Activated CD4-positive, alpha-beta T cell treated with anti-CD3 and anti-CD28 coated beads, Interleukin-2, amount 10 ng/mL, durations not matched to agents 24 days and 14 days (primary cell): ENCODE measurements at places on chromosomes 6 and 20. TPM values are rescaled to one million over a fixed set of nuclear protein-coding genes. Genes with fewer than 3 reads are reported as not detected.

POLR1C gene
- total RNA-seq: 91.7 TPM in 2 replicates

- H3K4me3 ChIP-seq: no peak overlapping the region
- no peaks in the 10 kb centered on the region for H3K36me3 ChIP-seq
- H3K27me3 ChIP-seq: peaks cover 11% of the 10 kb centered on the region
Measured at GRCh38 chr6:43981363-43981990, 145.8 kb downstream of the MRPL14 start.

GRCh38 chr6:43077981-43078511 lies 1.9 kb downstream of the PTK7 start:
- peaks cover 3% of the 10 kb centered on the region for H3K36me3 ChIP-seq
- peaks cover 5% of the 10 kb centered on the region for H3K4me1 ChIP-seq
- H3K27me3 ChIP-seq: peaks cover 36% of the 10 kb centered on the region
- H3K27ac ChIP-seq: no peak overlapping the region
- no peak for DNase-seq

DNA sequence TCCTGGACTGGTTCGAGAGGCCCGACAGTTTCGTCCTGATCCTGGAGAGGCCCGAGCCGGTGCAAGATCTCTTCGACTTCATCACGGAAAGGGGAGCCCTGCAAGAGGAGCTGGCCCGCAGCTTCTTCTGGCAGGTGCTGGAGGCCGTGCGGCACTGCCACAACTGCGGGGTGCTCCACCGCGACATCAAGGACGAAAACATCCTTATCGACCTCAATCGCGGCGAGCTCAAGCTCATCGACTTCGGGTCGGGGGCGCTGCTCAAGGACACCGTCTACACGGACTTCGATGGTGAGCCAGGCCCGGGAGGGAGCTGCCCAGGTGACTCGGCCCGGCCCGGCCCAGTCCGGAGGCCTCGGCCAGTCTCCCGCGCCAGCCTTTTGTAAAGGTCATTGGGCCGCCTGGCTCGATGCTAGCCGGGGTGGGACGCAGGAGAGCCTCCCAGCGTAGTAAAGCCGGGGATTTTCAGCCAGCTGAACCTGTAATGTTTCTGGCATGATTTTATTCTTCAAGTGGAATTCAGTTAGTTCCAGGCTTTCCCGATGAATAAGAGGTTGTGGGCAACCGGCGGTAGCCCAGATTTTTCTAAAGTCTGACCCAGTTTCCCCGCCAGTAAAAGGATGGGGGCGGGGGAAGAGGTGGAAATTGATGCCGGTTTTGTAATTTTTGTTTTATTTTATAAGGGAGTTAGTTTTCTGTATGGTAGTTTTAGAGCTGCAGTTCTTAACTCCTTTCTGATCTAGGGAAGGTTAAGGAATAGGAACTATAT lies 1.4 kb downstream of the PIM1 start:
- H3K27me3 ChIP-seq: no peaks in the 10 kb centered on the region
- peak overlapping the region; percentile 94 for H3K27ac ChIP-seq
- DNase-seq: peak; percentile 82

- H3K4me1 ChIP-seq: peaks cover 28% of the 10 kb centered on the region
- H3K27ac ChIP-seq: no peak overlapping the region
- H3K4me3 ChIP-seq: no peak overlapping the region
Measured at GRCh38 chr6:109241199-109241598, 141.1 kb downstream of the CD164 start.

DNA sequence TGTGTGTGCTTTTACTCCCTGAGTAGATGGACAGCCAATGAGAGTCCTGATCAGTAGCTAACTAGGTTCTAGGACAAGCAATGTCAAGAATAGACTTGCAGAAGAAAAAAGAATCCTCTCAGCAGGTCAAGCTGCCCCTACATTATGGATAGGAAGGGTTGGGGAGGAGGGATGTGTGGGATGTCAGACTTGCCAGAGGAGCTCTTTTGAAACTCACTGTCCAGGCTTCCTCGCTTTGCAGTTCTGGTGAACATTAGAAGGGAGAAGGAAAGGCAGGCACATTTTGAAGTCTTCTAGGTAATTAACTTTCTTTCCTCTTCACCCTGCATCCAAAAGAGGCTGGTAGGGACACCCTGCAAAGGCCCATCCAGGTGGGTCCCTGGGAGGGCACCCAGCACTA lies 48.7 kb downstream of the SYNE1 start:
- H3K27ac ChIP-seq: no peak overlapping the region
- H3K36me3 ChIP-seq: no peaks in the 10 kb centered on the region

GRCh38 chr6:73263570-73263909 lies 544 bp upstream of the KHDC1 start:
- no peak for DNase-seq
- no peaks in the 10 kb centered on the region for H3K27me3 ChIP-seq
- H3K4me1 ChIP-seq: peaks cover 29% of the 10 kb centered on the region
- H3K27ac ChIP-seq: peak overlapping the region; percentile 68
- peak overlapping the region; percentile 86 for H3K4me3 ChIP-seq
- H3K36me3 ChIP-seq: peaks cover 30% of the 10 kb centered on the region

DNA sequence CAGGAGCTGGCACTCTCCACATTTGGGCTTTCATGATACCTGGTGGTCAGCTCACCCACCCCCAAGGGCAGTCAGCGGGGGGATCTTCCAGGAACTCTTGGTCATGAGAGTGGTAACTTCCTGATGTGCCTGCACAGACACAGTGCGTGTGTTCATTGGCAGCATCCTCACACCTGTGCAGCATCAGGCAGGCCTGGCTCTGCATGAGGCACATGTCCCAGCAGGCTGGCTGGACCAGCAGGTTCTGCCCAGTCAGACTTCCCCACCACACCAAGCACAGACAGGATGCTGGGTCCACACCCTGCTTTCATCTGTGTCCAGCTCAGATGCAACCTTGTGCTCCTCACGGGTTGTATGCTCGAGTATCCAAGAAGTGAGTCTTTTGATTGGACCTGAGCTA lies 15.7 kb upstream of the UNC93A start:
- no peak for DNase-seq
- peaks cover 5% of the 10 kb centered on the region for H3K27me3 ChIP-seq
- H3K4me3 ChIP-seq: no peak overlapping the region
- H3K4me1 ChIP-seq: no peaks in the 10 kb centered on the region
- no peak overlapping the region for H3K27ac ChIP-seq

GRCh38 chr20:32664012-32664677 lies 9.6 kb downstream of the C20orf203 start:
- H3K4me3 ChIP-seq: no peak overlapping the region
- H3K4me1 ChIP-seq: peaks cover 4% of the 10 kb centered on the region
- H3K27me3 ChIP-seq: no peaks in the 10 kb centered on the region
- no peak for DNase-seq
- H3K36me3 ChIP-seq: peaks cover 4% of the 10 kb centered on the region
